ENCODE measurements at places on chromosomes 1 and 21.

GRCh38 chr1:237105826-237106225 lies 63.8 kb downstream of the RYR2 start:
- DNase-seq, result no peak

DNA sequence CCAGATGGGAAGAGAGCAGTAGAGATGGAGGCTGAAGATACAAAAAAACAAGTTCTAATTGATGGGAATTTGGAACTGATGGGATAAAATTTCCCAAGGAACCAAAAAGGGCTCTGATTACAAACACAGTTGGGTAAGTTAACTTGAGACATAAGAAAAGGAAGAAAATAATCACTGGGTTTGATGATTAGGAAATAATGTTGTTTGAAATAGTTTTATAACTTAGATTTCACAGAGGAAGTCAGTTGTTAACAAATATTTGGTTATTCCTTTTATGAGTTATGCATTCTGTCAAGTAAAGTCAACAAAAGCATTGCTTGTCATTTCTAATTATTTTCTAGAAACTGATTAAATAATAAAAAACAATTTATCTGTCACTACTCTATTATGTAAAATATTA lies 20.4 kb upstream of the SUCO start:
- no peak for DNase-seq

GRCh38 chr21:28442624-28443023 lies 550.1 kb downstream of the LTN1 start:
- no peak for DNase-seq

GRCh38 chr1:53557830-53558738 lies 98.9 kb downstream of the DMRTB1 start:
- DNase-seq, result no peak

DNA sequence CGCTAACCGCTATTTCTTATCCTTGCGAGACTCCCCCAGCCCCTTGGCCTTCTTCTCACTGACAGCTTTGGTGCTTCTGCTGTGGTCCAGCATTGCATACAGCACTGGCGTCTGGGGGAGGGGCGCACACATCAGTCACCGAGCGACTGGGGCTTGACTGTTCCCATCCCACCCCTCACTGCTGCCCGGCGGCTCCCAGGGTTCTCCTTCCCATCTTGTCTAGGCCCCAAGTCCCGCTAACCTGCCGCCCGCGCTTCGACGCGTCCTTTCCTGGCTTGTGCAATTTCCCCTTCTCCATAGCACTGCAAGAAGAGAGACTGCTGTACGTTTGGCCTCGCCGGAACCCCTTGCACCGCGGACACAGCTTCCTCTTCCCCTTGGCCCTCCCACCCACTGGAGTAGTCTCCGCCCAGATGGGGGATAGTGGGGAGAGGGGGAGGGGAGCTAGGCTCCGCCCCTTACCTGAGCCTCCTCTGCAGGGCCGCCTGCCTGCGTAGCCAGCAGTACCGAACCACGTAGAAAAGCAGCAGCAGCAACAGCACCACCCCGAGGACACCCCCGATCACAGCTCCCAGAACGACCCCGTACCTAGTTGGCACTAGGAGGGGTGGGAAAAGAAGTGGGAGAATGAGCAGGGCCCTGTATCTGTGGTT lies 3.8 kb downstream of the MPZ start:
- peak; percentile 70 for DNase-seq

- no peak for DNase-seq
These were observed 40.6 kb upstream of the MARK1 start for GRCh38 chr1:220487297-220487820.

GRCh38 chr1:16888860-16889816 lies 6.6 kb upstream of the RNU1-2 start:
- peak; percentile 95 for DNase-seq

DNA sequence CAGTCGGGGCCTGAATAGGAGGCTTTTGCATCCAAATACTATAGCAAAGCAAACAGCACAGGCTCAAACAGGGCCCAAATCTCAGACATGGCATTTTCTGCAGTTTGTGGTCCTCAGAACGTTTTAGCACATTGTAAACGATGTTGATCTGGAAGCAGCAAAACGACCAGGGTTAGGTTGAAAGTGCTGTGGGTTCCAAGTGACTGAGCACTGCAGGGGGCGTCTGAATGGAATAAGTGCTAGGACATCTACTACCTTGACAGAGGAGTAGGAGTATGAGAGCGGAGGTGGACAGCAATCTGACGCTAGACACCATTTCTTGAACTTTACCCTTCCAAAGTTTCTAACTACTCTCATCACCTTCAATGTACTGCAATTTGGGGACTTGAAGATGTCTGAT lies 214.9 kb downstream of the BARHL2 start:
- no peak for DNase-seq

GRCh38 chr1:39990428-39990827 lies 35.5 kb downstream of the MFSD2A start:
- DNase-seq, result no peak

DNA sequence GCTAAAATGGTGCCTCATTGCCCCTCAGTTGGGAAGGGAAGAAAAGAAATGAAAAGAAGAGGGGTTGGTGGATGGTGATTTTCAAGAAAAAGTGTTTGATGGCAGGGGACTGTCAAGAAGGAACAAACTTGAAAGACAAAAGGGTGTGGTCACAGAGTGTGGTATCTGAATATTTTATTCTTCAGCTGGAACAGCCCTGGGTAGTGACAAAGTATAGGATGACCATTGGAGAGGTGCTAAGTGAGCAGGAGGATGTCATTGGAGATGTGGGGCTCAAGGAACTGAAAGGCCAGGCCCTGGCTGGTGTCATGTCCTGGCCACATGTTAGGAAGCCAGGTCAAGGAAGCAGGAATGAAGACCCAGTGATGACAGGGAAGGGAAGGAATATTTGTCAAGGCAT lies 71.0 kb upstream of the CD55 start:
- no peak for DNase-seq

DNA sequence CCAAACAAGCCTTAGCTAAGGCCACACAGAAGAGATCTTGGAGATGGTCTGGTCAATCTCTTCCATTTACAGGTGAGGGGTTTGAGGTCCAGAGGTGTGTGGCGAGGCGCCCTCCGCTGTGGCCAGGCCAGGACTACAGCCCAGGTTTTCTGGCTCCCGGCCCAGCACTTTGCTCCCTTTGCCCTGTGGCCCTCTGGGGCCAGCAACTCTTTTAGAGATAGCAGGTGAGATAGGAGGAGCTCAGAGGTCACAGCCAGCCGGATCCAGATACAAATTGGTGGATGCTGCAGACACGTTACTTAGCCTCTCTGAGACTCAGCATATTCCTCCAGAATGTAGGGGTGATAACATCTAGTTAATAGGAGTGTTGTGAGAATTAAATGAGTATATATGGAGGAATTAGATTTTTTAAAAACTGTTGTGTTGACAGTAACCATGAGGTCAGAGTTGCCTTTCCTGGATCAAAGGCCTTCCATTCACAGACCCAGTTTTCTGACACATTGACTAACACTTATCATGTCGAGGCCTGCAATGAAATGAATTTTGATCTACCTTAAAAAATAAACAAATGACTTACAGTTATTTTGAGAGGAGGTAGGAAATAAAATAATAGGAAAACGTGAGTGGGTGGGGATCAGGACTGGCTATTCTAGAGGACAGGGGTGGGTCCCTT lies 16.6 kb downstream of the TEX35 start:
- no peak for DNase-seq

DNA sequence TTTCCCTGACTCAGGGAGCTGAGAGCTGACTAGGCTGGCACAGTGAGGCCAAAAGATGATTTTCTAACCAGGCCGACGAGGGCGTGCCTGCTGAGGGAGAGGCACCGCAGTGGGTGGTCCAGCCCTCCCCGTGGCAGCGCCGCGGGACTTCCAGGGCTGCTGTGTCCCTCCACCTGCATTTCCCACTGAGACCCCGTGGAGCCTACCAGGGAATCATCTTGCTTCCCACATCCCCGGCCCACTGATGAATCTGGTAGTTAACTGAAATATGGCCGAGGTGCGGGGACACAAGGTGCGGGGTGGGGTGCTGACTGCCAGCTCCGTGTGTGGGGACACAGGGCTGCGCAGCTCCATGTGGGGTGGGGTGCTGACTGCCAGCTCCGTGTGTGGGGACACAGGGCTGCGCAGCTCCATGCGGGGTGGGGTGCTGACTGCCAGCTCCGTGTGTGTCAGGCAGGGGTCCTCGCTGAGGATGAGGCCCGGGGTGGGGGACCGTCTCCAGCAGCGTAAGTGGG lies 10.4 kb downstream of the WRAP73 start:
- no peak for DNase-seq

GRCh38 chr1:30726236-30726635 lies 2.9 kb upstream of the MATN1 start:
- no peak for DNase-seq

- no peak for DNase-seq
These were observed 4.5 kb upstream of the CD101 start for GRCh38 chr1:116997066-116997465.

DNA sequence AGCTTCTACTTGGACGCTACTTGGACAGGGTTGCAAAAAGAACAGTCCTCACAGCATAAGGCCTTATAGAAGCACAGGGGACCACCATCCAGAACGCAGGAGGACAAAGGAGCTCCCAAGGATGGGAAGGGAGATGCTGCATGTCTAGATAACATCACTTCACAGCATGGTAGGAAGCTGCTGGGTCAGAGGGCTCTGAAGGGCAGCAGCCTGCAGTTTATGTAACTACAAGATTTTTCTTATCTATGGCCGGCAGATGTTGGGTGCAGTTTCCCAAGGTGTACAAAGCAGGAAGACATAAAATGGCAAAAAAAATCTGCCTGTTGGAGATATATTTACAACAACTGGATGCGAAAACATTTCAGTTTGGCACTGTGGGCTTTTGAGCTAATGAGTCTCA lies 45.3 kb upstream of the SLC5A9 start:
- DNase-seq, result no peak

- DNase-seq, result no peak
These were observed 25.3 kb downstream of the CTNNBIP1 start for GRCh38 chr1:9884805-9885204.

- DNase-seq, result no peak
These were observed 19.8 kb downstream of the CTNNBIP1 start for GRCh38 chr1:9890224-9890731.

DNA sequence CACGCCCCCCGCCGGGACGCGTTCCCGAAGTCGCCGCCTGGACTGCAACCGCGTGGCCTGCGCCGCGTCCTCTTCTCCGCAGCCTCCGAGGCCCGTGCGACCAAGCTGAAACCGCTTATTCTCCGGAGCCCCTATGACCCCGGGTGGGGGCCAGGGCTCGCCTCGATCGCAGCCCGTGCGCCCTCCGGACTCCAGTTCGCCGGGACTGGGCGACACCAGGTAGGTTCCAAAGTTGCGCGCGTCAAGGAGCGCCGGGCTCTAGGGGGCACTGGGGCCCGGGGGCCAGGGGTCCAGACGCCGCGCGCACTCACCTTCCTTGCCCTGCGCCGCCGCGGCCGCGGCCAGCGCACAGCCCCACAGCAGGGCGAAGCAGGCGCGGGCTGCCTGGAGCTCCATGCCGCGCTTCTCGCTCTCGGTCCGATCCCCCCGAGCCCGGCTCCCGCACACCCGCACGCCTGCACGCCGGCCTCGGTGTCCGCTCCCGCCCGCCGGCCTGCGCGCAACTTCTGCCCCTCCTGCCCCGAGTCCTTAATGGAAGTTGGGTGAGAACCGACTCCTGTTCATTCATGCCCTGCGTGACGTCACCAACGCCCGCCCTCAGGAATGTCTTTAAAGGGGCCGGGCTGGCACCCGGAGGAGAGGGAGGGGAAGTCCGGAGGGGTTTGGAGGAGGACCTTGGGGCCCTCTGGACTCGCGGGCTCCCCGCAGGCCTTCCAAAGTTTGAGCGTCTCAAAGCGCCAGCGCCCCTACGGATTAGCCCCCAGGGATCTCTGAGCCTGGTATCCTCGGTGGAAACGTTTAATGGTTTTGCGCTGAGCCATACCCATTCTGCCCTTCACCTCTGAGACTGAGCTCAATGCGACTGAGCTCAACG lies at the start of gene EPHA2:
Gene EPHA2 (minus strand): TSS at position 533 of the 874 bp plus-strand sequence. CDS start 137 bp downstream, at position 396.
- DNase-seq, result peak; percentile 74

DNA sequence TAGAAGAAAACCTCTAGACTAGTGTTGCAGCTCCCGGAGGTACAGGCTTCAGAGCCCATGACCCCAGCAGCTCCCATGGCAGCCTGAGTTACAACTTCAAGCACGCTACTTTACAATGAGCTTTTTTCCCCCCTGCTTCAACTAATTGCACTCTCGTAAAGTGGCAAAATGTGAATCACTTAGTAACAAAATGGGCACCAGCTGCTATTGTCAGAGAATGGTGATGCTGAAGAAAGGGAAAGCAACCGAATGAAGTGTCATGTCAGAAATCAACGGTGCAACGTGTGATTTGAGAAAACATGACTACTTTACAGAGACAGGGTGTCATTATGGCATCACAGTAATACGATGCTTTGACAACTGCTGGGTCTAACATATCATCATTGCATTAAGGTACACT lies 40.5 kb downstream of the ESRRG start:
- no peak for DNase-seq

DNA sequence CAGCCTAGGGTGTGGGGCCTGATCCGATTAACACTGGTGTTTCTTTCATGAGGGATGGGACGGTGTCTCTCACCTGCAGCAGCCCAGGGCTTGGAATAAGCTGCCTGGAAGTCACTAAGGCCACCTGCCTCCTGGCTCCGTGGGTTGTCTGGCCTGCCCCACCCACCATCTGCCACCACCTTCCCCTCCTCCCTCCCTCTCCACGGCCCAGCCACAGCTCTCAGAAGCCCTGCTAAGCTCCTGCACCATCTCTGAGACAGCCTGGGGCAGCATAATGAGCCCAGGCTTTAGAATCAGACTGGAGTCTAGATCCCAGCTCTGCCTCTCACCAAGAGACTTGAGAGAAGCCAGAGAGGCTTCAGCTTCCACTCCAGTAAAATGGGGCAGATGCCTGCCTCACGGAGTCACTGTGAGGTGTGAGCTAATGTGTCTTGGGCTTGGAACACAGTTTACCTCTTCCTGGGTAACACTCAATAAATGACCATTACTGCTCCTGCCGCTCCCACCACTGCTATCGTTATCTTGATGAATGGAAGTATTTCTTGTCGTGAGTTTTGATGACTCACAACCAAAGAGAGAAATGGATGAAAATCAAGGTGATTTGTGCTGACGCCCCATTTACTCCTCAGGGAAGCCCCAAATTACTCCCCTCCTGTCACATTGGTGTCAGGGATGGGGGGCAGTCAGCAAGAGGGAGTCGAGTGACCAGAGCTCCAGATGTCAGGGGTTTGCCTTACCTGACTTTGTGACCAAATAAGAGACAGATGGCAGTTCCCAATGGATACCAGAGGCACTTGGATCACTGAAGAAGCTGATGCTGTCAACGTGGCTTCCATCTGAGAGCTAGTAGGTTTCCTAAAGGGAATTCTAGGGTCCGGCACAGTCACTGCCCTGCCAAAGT lies 23.5 kb upstream of the C1QA start:
- no peak for DNase-seq

DNA sequence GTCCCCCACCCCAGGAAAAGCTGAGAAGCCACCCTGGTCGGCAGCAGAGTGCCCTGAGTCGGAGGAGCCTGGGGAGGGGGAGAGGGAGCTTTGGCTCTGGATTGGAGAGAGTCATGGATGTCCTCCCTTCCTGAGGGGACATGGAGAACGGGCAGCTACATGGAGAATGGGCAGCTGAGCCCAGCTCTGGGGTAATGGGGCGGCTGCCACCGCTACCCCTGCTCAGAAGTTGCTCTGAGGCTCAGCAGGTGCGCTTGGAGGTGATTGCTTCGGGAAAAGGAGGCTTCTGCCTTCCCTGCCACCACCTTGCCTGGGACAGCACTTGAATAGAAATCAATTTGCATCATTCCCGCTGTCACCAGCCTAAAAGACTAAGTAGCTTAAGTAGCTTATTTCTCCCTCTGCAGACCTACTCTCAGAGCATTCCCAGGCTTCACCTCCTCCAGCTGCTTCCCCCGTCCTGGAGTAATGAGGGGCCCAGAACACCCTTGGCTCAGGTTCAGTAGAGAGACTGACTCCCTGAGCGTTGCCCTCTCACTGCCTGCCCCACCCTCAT lies 8.3 kb downstream of the DISP3 start:
- no peak for DNase-seq

GRCh38 chr1:12811409-12811784 lies 19.8 kb downstream of the PRAMEF11 start:
- DNase-seq, result no peak

Measured in hypothalamus (tissue), 51 donors.